A549 treated with CORT108297 at 1 μM for 4 hours (cell line): ENCODE measurements at places on chromosomes 3 and 15. TPM values are rescaled to one million over a fixed set of nuclear protein-coding genes. Genes with fewer than 3 reads are reported as not detected.

Gene FOXB1
- total RNA-seq: not detected in 5 replicates

Gene PLSCR1
- 44.3 to 47.6 TPM (median 46.1 TPM) in 5 replicates for total RNA-seq

Gene NPAP1
- total RNA-seq: not detected in 5 replicates

Gene BCL6
- 4.7 to 9.0 TPM (median 8.8 TPM) in 5 replicates for total RNA-seq

Gene TRIM69
- 4.0 to 6.5 TPM (median 5.8 TPM) in 5 replicates for total RNA-seq

Gene CACNA2D3
- total RNA-seq: 0.02 to 0.09 TPM (median 0.07 TPM) in 4 of 5 replicates, not detected in the other

Gene NXPE3
- 21.7 to 26.6 TPM (median 25.4 TPM) in 5 replicates for total RNA-seq

Gene RHCG
- 37.1 to 45.3 TPM (median 39.8 TPM) in 5 replicates for total RNA-seq

Gene GOLGA8J
- total RNA-seq: 0.06 to 0.07 TPM (median 0.06 TPM) in 3 of 5 replicates, not detected in the others

Gene DISP2
- 1.1 to 1.9 TPM (median 1.7 TPM) in 5 replicates for total RNA-seq

Gene LTK
- 0.06 to 0.12 TPM (median 0.09 TPM) in 5 replicates for total RNA-seq

Gene CAND2
- 0.31 to 0.50 TPM (median 0.46 TPM) in 5 replicates for total RNA-seq

Gene CATSPER2
- 0.49 to 1.8 TPM (median 0.81 TPM) in 5 replicates for total RNA-seq

Gene MORF4L1
- total RNA-seq: 337 to 661 TPM (median 342 TPM) in 5 replicates

Gene EFCAB12
- 0.36 to 0.88 TPM (median 0.70 TPM) in 5 replicates for total RNA-seq

Gene NR2F2
- 23.2 to 26.3 TPM (median 24.2 TPM) in 5 replicates for total RNA-seq

Gene RTP4
- total RNA-seq: not detected in 5 replicates

Gene MRPL3
- 90.5 to 114 TPM (median 91.6 TPM) in 5 replicates for total RNA-seq

Gene ABI3BP
- total RNA-seq: 0.90 to 2.0 TPM (median 1.3 TPM) in 5 replicates

Gene KCTD6
- total RNA-seq: 6.8 to 9.1 TPM (median 8.4 TPM) in 5 replicates

Gene TRPC1
- total RNA-seq: 5.2 to 9.4 TPM (median 8.2 TPM) in 5 replicates

Gene STARD5
- total RNA-seq: 1.5 to 2.3 TPM (median 2.0 TPM) in 5 replicates

Gene CPNE4
- total RNA-seq: 4.0 to 7.1 TPM (median 5.9 TPM) in 5 replicates

Gene TMEM40
- 0.08 to 0.73 TPM (median 0.32 TPM) in 5 replicates for total RNA-seq

Gene GOLGA8R
- total RNA-seq: 0.12 to 0.35 TPM (median 0.26 TPM) in 5 replicates

Gene SLC51B
- total RNA-seq: 11.4 to 16.4 TPM (median 12.7 TPM) in 5 replicates

Gene TRPM1
- total RNA-seq: not detected in 5 replicates

Gene CLSTN2
- 0.02 to 0.05 TPM (median 0.03 TPM) in 5 replicates for total RNA-seq

Gene ADPRH
- total RNA-seq: 2.4 to 3.0 TPM (median 2.8 TPM) in 5 replicates

Gene EPHA6
- total RNA-seq: 0.06 to 0.10 TPM (median 0.08 TPM) in 3 of 5 replicates, not detected in the others

Gene SELENOS
- 140 to 158 TPM (median 144 TPM) in 5 replicates for total RNA-seq

Gene CLDN1
- 21.1 to 29.3 TPM (median 26.0 TPM) in 5 replicates for total RNA-seq

Gene GOLGA8T
- 0.90 to 1.8 TPM (median 1.7 TPM) in 5 replicates for total RNA-seq

Gene LRTM1
- not detected in 5 replicates for total RNA-seq

Gene IL16
- total RNA-seq: 0.07 to 0.25 TPM (median 0.17 TPM) in 3 of 5 replicates, not detected in the others

Gene TMCO5A
- total RNA-seq: not detected in 5 replicates

Gene ANKUB1
- 0.06 TPM in 1 of 5 replicates, not detected in the others for total RNA-seq

Gene TIMMDC1
- total RNA-seq: 68.5 to 86.3 TPM (median 74.4 TPM) in 5 replicates

Gene GOLGA8G
- total RNA-seq: not detected in 5 replicates

Gene PCLAF
- total RNA-seq: 155 to 286 TPM (median 160 TPM) in 5 replicates

Gene PATL2
- 0.07 to 0.30 TPM (median 0.26 TPM) in 4 of 5 replicates, not detected in the other for total RNA-seq

Gene CP
- total RNA-seq: 3.8 to 8.1 TPM (median 5.3 TPM) in 5 replicates

Gene CPNE9
- 0.09 to 0.24 TPM (median 0.14 TPM) in 5 replicates for total RNA-seq

Gene A4GNT
- total RNA-seq: not detected in 5 replicates

Gene ZNF662
- not detected in 5 replicates for total RNA-seq
